ENCODE measurements at places on chromosomes 7 and 10.

GRCh38 chr7:93883078-93883916 lies 7.3 kb downstream of the TFPI2 start:
- DNase-seq: no peak

- no peak for DNase-seq
Observed at GRCh38 chr10:57353403-57354003, 914.2 kb downstream of the IPMK start.

DNA sequence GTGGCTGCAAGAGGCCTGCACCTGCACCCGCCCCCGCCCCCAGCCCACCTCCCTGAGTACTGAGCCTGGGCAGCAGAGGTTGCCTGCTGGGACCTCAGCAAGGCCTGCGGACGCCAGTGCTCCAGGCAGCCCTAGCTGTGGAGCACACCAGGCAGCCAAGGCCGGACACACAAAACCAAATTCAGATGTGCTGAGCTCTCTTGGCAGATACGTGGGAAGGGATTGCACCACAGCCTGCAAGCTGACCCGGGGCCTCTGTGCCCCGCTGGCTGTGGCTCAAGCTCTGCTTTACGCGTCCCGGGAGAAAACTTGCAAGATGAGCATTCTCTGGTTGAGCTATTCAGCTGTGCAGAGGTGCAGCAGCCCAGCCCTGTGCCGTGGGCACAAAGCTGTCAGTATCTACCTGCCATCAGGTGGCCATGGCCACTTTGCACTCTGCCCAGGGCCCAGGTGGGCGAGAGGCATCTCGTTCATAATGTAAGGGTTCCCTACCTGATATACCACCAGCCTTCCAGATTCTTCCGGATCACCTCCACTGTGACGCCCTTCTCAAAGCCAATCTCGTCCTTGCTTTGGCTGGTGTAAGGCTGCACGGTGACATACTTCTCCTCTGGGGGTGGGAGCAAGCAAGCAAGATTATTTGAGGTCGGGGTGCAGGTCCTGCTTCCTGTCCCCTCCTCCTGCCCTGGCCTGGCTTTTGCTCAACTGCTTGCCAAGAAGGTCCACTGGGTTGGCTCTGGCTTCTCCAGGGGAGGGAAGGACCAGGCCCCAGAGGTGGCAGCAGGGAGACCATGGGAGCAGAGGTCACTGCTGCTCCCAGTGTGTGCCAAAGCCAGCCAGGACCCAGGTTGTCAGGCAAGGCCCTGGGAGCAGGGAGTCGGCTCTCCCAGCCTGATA lies 123.4 kb downstream of the NEURL1 start:
- no peak for DNase-seq

- DNase-seq: no peak
Observed at GRCh38 chr7:97460433-97460832, 271.5 kb upstream of the TAC1 start.

DNA sequence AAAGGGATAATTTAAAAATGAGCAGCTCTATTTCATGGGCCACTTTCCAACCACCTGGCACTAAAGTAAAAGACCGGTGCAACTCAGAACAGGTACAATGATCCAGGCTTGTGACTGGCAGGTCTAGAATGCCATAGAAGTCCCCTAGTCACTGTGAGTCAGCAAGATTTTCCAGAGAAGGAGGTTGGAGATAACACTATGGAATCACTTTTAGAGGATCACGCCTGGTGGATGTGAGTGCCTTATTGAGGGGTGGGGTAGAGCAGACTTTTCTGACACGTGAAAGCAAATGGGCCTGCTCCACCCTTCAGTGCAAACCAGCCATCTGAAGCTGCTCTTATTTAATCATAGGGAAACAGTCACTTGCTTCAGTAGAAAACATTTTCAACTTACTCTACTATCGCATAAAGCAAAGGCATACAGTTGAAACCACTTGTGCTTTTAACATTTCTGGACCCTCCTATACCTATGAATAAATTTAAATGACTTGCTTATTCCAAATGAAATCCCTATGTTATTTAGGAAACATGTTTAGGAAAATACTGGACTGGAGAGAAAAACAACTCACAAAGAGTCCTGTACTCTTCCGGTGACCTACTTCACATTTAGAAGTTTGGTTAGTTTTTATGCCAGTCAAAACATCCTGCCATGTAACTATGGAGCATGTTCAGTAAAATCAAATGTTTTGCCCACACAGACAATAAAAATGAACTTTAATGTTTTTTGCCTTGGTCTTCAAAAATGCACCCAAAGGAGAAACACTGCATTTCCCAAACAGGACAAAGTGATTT lies 21.5 kb upstream of the AKR1C1 start:
- no peak for DNase-seq

DNA sequence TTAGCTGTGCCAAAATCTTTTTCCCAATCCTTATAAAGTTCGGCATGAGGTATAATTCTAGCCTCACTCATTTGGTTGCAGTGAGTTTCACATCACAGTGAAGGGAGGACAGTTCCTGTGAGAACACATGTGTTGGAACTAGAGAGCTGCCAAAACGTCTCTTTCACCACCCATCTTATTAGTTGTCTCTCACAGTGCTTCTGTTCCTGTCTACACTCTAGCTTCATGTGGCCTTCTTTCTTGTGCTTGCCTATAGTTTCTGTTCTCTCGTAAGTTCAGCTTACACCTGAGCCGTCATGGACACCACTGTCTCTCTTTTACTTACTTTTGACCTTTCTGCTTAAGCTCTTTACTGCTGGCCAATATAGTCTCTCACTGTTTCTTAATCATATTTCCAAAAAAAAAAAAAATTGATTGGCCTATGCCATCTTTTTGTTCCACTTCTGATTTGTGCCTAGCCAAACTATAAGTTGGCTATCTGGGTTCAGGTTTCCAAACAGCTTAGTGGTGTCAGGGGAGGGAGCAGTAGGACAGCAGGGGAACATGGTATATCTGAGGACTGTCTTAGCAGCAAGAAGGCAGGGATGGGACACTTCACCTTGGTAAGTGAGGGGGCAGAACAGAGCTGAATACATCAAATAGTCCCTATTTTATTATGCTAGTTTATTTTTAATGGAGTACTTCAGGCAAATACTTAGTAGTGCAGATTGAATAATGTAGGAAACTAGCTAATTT lies 38.0 kb downstream of the ZNRF2 start:
- no peak for DNase-seq

DNA sequence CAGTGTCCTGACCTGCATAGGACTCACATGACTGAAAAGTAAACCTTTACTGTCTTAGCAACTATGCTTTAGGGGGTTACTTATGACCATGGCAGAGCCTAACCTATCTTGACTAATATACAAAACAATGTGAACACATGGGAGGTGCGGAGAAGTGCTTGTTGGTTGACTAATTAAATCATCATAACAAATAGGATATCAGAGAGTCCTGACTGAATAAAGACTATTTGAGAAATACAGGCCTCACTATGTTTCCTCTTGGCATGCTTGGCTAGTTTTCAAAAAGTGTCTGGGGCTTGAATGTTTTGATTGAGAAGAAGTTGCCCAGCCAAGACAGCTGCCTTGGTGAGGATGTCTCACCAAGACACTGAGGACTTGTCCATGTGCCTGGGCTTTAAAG lies 104.4 kb upstream of the PHYHIPL start:
- DNase-seq: no peak

- no peak for DNase-seq
Observed at GRCh38 chr7:91398341-91398740, 134.1 kb downstream of the FZD1 start.

DNA sequence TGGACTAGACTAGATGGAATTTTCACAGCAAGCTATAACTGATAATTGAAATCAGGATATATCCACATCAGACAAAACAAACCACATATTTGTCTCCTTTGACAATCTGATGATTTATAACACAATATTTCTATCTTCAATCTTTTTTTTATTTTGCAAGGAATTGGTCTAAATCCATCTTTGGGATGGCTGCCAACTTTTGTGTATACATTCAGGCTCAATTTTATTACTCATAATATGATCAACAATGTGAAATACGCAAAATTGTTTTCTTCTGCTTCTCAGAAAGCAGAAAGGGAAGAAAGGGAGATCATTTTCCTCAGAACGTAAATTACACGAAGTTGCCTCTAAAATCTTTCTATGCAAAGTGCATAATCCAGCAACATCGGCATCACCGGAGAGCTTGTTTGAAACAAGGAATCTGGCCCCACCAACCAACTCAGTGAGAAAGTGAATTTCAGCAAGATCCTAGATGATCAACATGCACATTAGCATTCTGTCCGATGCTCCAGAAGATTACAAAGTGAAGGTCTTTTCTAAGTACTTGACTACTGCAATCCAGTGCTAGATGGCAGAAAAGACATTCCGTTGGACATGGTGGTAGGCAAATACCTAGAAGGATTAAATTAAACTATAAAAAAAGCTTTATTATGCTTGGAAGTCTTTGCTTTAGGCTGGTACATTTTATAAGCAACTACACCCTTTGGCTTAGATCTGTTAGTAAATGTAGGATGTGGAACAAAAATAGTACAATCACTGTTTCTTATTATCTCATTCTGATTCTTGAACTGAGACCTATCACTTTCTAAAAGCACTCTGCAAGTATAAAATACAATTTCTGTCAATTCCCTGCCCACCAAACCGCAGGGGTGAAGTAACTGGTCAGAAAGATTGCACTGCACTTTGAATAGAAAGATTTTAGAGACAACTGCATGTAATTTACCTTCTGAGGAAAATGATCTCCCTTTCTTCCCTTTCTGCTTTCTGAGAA lies 126.4 kb upstream of the RSU1 start:
- DNase-seq: no peak

- no peak for DNase-seq
Observed at GRCh38 chr7:30616318-30616717, 21.6 kb downstream of the GARS1 start.
